Fibroblast of skin of left quadriceps (primary cell): ENCODE measurements at places on chromosomes 3 and 15.
A peak's percentile ranks its signal among the peaks of the same experiment; 100 is the strongest.

- no peak for DNase-seq
These were observed 78.9 kb downstream of the GTF2E1 start for GRCh38 chr3:120821426-120821825.

DNA sequence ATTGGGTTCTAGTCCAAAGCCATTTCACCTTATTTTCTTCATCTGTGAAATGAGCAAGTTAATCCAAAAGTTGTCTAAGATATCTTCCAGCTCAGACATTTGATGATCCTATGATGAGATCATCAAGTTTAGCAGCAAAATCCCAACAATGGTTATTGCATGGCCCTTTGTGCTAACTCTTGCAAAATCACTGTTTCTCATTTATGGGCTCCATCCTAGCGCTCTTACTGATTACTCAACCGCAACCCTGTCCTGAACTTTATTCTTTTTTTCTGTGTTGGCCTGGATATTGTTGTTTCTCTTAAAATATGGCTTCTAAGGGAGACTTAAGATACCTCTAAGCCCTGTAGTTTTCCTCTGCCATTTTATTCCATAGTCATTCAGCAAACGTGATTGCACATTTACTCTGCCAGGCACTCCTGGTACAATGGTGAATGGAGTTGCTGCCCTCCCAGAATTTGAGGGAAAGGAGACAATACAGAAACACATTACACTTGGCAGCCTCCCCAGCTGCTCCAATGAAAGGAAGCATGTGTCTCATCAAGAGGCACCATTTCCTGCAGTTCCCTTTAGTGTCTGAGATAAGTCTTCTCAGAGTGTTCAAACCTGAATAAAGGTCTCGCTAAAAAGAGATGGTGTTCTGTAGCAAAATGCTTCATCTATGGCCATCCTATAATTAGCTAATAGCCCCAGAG, 4.4 kb downstream of the GXYLT2 start:
- DNase-seq = peak; percentile 86

DNA sequence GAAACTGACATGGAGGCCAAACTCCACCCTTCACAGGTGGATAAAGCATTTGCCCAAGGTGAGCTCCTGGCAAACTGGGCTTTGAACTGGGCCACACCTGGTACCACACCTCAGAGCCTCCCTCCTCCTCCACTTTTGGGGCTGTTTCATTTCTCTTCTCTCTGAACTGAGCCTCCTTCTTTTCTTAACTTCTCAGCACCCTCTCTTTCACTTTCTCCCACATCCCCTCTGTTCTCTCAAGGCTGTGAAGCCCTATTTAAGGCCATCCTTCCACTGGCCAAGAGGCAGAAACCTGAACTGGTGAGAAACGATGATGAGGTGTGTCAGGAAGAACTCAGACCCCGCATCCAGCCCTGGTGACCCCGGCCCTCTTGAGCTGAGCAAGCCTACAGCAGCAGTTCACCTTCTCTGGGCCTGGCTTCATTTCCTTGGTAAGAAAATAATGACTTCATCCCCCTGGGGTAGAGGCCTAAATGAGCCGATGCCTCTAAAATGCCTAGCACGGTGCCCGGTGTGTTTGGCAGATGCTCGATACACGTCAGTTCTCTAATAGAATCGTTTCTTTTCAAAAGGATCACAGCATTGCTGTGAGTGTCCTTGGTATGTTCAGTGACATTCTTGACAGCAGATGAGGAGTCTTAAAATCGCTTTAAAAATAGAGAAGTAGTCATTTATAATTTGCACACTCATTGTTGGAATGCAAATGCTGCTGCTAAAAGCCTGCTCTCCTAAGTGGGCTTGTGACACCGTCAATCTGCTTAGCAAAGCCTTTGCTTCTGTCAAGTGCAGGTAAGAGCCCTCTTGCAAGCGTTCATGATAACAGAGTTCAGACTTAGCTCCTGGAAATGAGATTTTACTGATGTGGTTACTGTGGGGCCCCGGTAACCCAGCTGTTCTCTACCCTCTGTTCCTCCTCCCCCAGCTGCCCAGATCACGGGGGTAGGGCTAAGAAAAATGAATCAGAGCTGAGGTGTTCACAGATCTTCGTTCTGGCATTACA, 97.7 kb upstream of the ATP2B2 start:
- no peak for DNase-seq

DNA sequence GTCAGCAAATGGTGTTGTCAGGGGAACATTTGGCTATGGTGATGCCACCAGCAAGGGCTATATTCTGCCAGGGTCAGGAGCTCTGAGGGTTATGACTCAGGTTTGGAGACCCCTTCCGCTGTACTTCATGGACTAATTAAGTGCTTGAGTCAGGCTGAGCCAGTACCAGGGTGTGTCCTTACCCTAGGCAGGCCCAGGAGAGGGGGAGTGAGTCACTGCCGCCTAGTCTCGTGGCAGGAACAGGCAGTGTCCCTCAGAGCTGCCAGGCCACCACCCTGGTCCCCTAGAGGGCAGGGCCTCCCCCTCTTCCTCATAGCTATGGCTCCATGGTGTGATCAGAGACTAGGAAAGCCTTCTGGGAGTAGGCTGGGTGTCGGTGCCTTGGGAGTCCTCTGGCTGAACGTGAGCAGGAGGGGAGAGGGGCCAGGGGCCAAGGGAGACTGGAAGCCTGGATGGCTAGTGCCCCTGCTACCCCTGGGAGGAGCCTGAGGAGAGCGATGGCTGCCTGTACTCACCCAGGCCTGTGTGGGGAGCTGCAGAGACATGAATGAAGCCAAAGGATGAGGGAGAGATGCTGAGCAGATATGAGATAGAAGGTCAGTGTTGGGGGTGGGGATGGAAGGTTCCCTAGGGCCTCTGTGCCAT, 10.6 kb downstream of the MAPKAPK3 start:
- DNase-seq = no peak

DNA sequence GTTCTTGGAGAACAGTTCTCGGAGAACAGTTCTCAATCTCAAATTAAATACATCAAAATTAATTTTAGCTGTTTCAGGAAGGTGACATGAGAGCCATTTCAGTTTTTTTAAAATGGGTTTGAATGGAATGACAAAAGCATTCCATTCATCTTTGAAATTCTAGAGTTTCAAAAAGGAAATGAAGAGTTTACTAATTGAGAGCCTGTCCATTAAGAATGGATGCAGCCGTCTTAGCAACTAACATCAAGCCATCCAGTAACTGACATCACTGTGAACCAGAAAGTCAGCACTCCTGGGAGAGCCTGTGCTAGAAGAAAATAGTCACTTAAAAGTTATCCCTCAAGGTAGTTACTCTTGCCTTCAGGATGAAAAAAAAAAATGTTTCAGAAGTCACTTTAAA, 47.0 kb upstream of the FSTL1 start:
- no peak for DNase-seq

DNA sequence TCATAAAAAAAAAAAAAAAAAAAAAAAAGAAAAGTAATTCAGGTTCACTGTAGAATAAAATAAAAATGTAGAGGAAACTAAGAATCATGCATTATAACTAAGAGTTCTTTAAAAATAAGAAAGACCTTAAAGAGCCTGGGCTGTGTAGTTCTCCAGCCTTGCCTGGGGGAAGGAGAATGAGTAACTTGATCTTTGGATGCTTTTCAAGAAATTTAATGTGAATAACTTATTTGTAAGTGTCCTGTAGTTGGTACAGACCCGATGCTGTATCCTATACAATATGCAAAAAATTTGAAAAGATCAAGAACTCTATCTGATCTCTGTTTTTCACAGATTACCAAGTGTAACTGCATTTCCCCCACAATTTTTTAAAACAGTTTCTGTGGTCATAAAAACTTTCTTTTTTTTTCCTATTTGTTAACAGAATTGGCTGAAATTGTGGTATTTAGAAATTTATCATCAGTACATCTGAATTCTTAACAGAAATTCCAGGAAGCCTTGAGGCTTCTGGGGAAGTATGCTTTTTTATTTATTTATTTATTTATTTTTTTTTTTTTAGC, 195.3 kb downstream of the THRB start:
- no peak for DNase-seq

- DNase-seq = no peak
These were observed 8.0 kb upstream of the KBTBD8 start for GRCh38 chr3:66989860-66990696.

DNA sequence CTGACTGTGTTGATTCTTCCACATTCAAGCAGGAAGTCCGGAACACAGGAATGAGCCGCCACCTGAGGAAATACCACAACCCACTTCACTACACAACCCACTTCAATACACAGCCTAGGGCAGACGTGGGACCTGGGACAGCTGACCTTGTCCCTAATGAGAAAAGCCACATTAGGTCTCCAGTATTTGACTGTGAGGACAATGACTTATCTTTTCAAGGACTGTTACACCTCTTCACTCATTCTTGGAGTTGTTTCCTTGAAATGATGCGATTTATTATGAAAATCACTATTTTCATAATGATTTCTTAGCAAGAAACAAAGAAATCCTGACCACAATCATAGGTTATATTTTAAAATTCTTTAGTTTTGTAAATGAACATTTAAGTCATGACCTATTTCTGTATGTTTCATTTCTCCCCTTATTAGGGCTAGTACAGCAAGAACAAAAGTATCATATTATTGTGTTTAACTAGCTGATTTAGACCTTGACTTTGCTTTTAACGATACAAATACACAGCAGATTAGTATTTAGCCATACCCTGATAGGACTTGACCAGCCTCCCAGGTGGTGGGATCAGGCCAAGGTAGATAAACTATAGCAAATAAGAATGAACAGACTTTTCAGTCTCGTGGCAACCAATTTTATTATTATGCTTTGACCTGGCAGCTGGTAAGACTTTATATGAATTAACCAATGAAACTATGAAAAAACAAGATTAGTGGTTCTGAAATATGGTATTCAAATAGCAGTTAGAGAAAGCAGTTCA, 6.0 kb downstream of the RAB27A start:
- DNase-seq = no peak

GRCh38 chr15:71294911-71295602, 179.8 kb downstream of the THSD4 start:
- peak; percentile 99 for DNase-seq

- no peak for DNase-seq
These were observed 12.3 kb downstream of the RHOA start for GRCh38 chr3:49399461-49399860.
